ENCODE measurements at places on chromosomes 16 and 17. TPM values are rescaled to one million over a fixed set of nuclear protein-coding genes. Genes with fewer than 3 reads are reported as not detected.

CCDC200 gene
- polyA plus RNA-seq: 6.4 TPM

MYO15B gene
- 262 TPM for polyA plus RNA-seq

KRTAP4-4 gene
- not detected for polyA plus RNA-seq

HAGHL gene
- polyA plus RNA-seq: 7.7 TPM

SLX4 gene
- 7.6 TPM for polyA plus RNA-seq

PPM1E gene
- 3.4 TPM for polyA plus RNA-seq

KRTAP9-9 gene
- not detected for polyA plus RNA-seq

KRTAP4-6 gene
- polyA plus RNA-seq: not detected

CHST5 gene
- 0.32 TPM for polyA plus RNA-seq

NATD1 gene
- 11.9 TPM for polyA plus RNA-seq

CCL15 gene
- 5.9 TPM for polyA plus RNA-seq

HS3ST3A1 gene
- 6.0 TPM for polyA plus RNA-seq

TLK2 gene
- polyA plus RNA-seq: 74.1 TPM

SDR42E2 gene
- 0.33 TPM for polyA plus RNA-seq

SERPINF2 gene
- 117 TPM for polyA plus RNA-seq

C17orf78 gene
- not detected for polyA plus RNA-seq

C17orf107 gene
- polyA plus RNA-seq: 1.6 TPM

- DNase-seq: no peak
Observed at GRCh38 chr17:17341452-17341851, 38.3 kb downstream of the NT5M start.

DNA sequence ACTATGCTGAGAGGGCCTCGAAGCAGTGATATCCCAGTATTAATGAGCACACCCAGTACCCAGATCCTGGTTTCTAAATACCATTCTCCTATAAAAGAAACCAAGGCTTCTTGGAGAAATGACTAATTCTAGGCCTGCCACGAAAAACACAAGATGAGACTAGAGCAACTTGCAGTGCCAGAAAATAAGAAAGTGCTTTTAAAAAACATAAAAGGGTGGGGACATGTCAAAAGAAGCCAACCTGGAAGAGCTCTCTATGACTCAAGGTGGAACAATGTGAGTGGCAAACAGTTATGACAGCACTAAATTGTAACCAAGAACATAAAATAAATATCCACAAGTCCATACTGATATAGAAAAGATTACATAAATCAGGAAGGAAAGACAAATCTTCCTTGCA, 153.2 kb upstream of the KCNJ18 start:
- DNase-seq: no peak

DNA sequence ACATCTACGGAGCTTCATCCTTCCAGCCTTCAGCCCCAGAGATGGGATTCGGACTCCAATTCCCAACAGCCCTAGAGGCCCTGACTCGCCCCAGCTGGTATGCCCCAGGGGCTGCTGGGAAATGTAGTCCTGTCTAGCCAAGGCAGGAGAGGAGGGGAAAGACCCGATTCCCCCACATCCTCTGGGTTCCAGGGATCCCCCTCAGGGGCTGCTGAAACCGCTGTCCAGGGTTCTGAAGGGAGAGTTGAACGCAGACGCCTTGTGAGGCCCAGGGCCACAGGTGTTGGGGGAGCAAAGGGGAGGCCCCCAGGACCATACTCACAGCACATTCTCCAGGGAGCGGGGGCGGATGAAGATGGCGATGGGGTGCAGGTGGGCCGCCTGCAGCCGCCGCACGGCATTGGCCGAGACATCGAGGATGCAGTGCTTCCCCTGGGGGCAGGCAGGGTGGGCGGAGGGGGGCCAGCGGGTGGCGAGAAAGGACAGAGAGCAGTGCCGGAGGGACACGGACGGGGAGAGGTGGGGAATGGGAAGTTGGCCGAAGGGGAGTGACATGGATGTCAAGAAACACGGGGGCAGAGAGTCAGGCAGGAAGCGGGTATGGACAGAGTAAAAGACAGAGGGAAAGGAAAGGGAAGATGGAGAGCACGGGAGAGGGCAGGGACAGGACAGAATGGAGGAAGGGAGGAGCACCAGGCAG, 12.6 kb upstream of the ASGR1 start:
- no peak for DNase-seq

GRCh38 chr16:81480606-81481206, 36.1 kb downstream of the CMIP start:
- no peak for DNase-seq

- DNase-seq: no peak
Observed at GRCh38 chr17:29212681-29213121, 32.5 kb upstream of the MYO18A start.

- no peak for DNase-seq
Observed at GRCh38 chr17:77923776-77924513, 34.6 kb upstream of the TNRC6C start.

- no peak for DNase-seq
Observed at GRCh38 chr17:45438931-45439610, 6.4 kb upstream of the ARHGAP27 start.

DNA sequence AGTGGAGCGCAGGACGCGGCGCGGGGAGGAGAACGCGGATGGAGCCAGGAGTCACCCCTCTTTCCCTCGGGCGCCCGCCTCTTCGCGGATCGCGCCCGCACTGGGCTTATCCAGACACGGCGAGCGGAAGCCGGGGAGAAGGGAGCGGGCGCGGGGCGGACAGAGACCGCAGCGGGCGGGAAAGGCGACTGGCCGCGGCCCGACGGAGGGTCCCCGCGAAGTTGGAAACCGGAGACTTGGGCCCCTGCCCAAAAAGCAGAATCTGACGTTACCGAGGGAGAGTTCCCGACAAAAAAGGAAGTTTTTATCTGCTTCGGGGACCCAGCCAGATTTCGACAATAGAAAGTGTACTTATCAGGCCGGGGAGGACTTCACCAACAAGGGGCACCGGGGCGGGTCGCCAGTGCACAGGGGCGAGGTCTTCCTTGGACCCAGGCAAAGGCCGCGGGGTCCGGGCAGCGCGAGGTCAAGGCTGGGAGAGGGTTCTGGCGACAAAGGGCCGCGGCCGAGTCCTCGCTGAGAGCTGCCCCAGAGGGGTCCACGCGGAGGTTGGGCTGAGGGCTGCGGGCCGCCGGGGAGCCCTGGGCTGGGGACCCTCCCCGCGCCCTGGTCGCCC, 519 bp downstream of the ST6GALNAC2 start:
- no peak for DNase-seq

GRCh38 chr17:70829876-70830275, 660.5 kb downstream of the KCNJ2 start:
- DNase-seq: no peak

GRCh38 chr17:50893183-50893993, 27.2 kb upstream of the TOB1 start:
- DNase-seq: peak; percentile 47

GRCh38 chr17:62884781-62885180, 76.7 kb upstream of the MARCHF10 start:
- DNase-seq: no peak

DNA sequence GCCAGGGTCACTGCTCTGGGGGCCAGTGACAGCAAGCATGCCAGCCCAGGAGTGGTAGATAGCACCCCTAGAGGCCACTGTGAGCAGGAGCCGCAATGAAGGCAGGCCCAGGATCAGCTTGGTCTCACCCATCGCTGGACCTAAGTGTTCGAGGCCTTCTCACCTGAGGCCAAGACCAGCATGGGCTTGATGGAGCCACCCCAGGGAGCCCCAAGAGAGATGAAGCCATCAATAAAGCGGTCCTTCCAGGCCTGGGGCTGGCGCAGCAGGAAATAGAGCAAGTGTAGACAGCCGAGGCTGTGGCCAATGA, 1.8 kb downstream of the LCAT start:
- DNase-seq: no peak

- DNase-seq: no peak
Observed at GRCh38 chr17:10292057-10292937, 80.5 kb downstream of the MYH13 start.

DNA sequence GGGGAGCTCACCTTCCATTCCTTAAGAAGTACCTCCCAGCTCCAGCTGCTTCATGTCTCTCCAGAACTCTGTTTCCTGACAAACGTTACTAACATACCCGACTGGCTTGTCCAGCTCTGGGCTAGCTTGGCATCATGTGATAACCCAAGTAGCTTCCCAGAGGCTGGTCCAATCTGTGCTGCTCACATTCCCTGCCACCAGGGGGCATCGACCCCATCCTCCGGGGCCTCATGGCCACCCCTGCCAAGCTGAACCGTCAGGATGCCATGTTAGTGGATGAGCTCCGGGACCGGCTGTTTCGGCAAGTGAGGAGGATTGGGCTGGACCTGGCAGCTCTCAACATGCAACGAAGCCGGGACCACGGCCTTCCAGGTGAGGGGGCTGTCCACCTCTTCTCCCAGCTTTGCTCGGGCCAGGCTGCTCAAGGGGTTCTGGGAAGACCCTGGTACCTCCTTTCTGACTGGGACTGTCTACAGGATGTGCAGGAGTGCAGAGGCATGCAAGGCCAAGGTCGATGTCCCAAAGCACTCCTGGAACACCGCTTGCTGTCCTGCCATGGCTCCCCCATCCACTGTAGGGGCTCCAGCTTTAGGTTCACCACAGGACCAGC, 7.6 kb downstream of the EPX start:
- DNase-seq: no peak

GRCh38 chr16:5065326-5065725, 430 bp downstream of the C16orf89 start:
- DNase-seq: no peak

- DNase-seq: no peak
Observed at GRCh38 chr17:51224402-51225262, 35.2 kb downstream of the MBTD1 start.

DNA sequence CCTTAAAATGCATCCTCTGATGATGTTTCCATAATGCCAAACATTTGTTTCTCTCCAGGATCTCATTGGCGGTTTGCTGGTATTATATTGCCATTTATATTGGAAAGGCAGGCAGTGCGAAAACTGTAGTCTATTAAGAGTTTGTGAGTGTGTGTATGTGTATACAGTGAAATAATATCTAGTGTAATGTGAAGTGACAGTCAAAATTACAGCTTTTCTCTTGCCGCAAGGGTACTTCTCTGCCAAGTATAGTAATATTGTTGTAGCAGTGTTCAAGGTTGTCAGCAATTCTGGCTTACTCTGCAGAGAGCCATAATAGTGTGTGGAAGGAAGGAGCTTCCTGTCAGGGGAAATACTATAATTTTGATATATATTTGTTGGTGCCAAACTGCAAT, 178.6 kb downstream of the WWOX start:
- no peak for DNase-seq

DNA sequence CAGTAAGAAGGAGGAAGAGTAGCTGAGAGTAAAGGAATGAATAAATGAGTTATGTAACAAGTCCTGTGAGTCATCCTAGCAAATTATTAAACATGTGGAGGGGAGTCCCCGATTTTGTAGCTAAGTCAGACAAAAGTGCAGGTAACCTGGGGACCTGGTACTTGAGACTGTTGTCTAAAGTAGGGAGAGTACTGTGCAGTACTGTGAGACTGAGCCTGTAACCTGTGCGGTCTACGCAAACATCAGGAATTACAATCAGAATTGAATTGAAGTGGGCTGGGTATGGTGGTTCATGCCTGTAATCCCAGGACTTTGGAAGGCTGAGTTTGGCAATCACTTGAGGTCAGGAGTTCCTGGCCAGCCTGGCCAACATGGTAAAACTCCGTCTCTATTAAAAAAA, 35.7 kb downstream of the IKZF3 start:
- DNase-seq: no peak

DNA sequence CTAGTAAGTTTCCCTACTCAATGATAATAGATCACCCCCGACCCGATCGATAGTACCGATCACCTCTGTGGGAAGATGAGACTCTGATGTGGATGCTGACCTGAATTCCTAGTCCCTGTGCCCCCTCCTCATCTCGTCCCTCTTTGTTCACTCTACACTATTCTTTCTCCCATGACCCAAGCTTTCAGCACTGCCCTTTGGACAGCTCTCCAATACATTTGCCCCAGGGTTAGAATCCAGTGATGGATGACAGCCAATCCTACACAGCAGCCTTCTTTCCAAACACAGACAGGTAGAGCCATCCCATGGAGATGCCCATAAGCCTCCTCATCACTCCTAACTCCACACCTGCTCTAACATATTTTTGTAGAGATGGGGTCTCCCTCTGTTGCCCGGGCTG, 141.1 kb downstream of the GSG1L start:
- no peak for DNase-seq

GRCh38 chr16:53291757-53292392, 142.4 kb upstream of the RBL2 start:
- DNase-seq: no peak

DNA sequence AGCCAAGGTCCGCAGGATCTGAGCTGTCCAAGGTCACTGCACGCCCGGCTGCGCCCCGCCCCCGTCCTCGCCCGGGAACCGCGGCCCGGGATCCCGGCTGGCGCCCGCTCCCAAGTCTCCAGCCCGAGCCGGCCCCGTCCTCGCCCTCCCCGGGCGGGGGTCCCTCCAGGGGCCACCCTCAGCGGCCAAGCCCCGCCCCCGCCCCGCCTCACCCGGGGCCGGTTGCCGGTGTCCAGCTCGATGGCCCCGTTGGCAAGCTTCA, 216 bp downstream of the VPS9D1 start:
- DNase-seq: no peak

DNA sequence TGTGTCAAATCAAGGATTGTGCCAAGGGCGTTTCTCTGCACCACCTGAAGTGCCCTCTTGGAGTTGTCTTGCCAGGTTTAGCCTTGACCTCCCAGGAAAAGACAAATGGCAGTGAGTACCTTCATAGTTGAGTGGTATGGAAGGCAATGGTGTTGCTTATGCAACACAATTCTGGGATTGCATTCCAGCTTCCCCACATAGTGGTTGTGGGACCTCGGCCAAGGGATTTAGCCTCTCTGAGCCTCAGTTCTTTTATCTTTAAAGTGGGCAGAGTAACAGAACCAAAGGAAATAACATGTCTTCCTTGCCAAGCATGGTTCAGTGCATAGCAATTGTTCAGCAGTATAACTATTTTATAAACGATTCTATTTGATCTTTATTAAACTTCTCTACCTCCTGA, 49.4 kb downstream of the CCDC42 start:
- DNase-seq: no peak

DNA sequence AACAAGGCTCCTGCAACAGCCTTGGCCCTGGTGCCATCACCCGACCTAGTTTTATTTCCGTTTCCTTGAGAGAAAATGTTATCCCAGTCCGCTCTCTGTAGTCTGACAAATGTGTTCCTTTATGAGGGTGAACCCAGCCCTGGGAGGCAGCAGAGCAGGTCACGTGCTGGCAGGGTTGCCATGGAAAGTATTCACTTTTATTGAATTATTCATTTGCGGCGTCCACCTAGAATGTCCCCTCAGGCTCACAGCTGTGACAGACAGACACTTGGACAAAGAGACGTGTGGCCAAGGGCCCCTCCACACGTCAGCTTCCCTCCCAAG, 90.0 kb downstream of the WSCD1 start:
- DNase-seq: no peak

GRCh38 chr16:25841761-25842160, 150.0 kb downstream of the HS3ST4 start:
- no peak for DNase-seq

GRCh38 chr17:76943202-76943601, 75.0 kb downstream of the MGAT5B start:
- DNase-seq: no peak

GRCh38 chr16:51057102-51057793, 93.8 kb downstream of the SALL1 start:
- DNase-seq: no peak
